ENCODE measurements at places on chromosomes 11 and 22.

DNA sequence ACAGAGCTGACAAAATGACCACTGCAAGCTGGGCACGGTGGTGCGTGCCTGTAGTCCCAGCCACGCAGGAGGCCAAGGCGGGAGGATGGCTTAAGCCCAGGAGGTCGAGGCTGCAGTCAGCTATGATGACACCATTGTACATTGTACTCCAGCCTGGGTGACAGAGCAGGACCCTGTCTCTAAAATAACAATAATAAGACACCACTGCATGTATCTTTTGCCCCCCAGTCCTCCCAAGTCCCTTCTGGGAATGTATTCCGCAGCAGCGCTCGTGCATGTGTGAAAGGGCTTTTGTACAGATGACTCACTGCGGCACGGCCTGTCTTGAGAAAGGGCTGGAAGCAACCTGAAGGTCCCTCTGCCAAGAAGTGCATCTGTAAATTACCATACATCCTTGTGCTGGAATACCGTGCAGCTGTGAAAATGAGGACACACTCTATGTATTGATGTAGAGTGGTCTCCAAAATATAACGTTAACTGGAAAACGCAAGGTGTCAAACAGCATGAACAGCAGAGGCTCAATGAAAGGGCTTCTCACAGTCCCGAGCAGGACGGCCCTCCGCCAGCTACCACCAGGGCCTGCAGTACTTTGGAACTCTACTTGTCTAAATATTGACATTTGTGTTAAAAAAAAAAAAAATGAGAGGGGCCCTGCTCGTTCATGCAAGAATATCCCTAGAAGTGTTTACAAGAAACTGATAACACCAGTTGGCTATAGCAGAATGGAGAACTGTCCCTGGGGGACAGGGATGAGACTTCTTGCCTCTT, 9.0 kb upstream of the CDC42EP2 start:
- no peak for DNase-seq

GRCh38 chr11:131094827-131095226, 178.5 kb upstream of the SNX19 start:
- no peak for DNase-seq

- DNase-seq: no peak
Observed at GRCh38 chr11:65786008-65786785, 666 bp upstream of the OVOL1 start.

GRCh38 chr11:108559340-108559739, 34.2 kb downstream of the EXPH5 start:
- DNase-seq: no peak

DNA sequence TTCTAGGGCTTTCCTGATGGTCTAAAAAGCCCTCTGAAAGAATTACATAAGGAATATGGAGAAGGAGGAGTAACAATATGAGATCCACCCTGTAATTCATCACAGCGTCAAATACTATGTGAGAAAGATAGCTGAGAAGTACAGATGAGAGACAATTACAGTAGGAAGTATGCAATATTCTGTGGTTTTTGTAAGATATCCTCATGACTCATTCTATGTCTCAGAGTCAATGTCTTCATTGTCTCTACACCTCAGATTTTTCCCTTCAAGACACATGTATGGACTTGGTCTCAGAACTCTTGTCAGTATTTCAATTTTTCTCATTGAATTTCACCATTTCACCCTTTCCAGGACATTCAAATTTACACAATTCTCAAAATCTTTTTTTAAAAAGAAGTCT, 343.3 kb upstream of the CTSC start:
- DNase-seq: no peak

DNA sequence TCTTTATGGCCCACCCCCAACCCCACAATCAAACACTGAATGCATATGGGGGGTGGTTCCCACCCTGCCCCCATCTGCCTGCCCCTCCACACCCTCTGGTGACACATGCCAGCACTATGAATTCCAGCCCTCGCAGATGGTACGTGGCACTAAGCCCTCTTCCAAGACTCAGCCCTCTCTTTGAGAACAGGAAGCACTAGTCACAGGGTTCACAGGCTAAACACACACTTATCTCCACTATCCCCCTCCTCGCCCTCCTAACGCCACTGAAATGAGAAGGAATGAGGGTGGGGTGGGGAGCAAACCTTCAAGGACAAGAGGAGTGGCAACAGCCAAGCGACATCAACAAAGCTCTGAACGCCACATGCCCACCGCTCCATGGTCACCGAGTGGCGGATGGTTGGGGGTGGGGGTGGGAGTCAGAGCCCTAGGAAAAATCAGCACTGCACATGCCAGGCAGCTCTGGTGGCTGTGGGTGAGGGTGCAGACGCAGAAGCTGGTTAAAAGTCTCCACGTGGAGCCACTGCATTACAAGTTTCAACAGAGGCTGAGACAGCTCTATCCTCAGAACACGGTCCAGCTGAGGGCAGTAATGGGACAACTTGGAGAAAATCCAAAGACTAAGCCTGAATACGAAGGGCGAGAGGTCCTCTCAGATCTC, 33.6 kb downstream of the TMEM184B start:
- no peak for DNase-seq

- peak; percentile 18 for DNase-seq
Observed at GRCh38 chr11:110376711-110377324, 52.9 kb upstream of the FDX1 start.

- DNase-seq: no peak
Observed at GRCh38 chr11:86153439-86153838, 84.6 kb upstream of the PICALM start.

- DNase-seq: no peak
Observed at GRCh38 chr22:41584881-41585280, 4.8 kb downstream of the PMM1 start.

- no peak for DNase-seq
Observed at GRCh38 chr11:7251836-7252682, at the start of gene SYT9. Gene SYT9, plus strand, starts transcription at chr11:7251904. Its CDS starts 283 bp downstream, at chr11:7252187.

- DNase-seq: no peak
Observed at GRCh38 chr22:25777411-25777810, 35.4 kb downstream of the MYO18B start.

DNA sequence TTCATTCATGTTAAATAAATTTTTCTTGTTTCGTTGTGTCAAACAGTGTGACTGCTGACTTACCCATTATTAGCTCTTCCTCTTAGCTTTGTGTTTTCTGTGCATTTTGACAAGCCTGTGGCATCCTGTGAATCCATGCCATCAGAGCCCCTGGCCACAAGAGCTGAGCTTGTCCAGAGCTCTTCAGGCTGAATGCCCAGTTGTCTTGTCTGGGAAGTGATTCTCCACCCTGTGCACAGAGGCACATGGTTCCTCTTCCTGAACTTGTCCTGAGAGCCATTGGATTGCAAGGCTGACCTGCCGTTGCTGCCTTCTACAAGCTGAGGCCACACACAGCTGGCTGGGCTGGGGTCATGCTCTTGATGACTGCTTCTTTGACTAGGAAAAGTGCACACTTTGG, 64.1 kb downstream of the PPP6R3 start:
- no peak for DNase-seq

DNA sequence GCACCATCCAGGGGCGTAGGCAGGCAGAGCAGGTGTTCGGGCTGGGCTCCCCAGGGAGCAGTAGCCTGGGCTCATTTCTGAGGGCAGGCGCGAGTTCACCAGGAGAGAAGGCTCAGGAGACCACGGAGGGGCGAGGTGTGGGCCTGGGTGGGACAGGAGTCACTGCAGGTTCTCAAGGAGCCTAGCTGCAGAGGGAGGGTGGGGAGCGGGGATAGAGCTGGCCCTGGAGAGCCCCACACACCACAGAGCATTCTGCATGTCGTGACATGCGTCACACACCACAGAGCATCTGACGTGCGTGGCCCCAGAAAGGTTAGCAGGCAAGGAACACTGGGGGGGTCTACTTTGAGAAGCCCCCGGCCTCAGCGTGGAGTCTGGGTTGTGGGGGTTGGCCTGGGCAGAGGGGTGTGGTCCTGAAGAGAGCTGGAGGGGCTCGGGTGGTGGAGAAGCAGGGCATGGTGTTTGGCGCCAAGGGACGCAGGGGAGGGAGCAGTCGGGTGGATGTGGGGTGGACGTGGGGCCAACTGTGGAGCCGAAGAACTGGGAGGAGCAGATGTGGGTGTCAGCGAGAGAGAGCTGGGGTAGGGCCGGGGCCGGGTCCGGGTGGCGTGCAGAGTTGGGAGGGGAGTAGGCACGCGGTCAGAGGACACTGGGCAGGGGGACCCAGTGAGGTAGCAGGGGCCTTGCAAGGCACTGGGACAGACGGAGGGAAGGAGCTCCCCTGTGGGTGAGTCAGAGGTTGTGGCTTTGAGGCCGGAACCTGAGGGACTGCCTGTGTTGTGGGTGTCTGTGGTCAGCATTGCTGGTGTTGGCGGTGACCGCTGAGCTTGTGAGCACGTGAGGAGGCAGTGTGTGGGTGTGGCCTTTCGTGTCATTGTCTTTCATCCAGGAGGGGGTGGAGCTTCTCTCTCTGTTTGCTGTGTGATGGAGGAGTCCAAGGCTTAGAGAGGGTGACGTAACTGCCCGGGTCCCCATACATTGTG, 25.5 kb downstream of the CTTN start:
- no peak for DNase-seq

DNA sequence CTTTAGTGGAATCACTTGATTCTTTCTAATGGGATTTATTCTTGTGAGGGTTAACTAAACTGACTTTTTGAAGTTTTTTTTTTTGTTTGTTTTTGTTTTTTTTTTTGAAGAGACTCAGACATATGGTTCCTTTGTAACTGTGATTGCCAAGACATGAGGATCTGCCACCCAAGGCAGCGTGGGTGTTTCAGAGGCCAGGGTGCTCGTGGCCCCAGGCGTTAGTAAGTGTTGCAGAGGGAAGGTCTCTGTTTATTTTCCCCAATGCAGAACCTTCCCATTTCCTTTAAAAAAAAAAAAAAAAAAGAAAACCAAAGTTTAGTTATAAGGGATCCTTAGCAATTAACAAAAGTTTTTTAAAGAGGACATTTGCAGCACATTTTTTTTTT, 94.8 kb downstream of the CTTN start:
- no peak for DNase-seq

- no peak for DNase-seq
Observed at GRCh38 chr11:64089915-64090805, 54.4 kb downstream of the FLRT1 start.

DNA sequence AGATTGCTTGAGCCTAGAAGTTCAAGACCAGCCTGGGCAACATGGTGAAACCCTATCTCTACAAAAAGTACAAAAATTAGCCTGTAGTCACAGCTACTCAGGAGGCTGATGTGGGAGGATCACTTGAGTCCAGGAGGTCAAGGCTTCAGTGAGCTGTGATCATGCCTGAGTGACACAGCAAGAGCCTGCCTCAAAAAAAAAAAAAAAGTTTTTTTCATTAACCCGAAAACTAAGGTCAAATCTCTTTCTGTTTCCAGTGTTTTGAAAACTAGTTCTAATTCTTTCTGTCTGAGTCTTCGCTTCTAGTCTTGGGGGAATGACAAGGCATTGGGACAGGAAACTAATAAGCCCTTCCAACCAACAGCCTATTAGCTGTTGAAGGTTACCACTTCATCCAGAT, 57.6 kb downstream of the LIF start:
- DNase-seq: no peak

Data from stimulated activated CD4-positive, alpha-beta T cell treated with anti-CD3 and anti-CD28 coated beads, TNF-alpha, amount 100 ng/mL, for 48 hours (primary cell).